Glomerular endothelial cell (primary cell): ENCODE measurements at places on chromosomes 12 and 14. TPM values are rescaled to one million over a fixed set of nuclear protein-coding genes. Genes with fewer than 3 reads are reported as not detected.

Gene PIK3C2G
- total RNA-seq = not detected in 2 replicates

Gene GLIPR1L1
- not detected in 2 replicates for total RNA-seq

Gene DLK1
- not detected in 2 replicates for total RNA-seq

Gene PROX2
- not detected in 2 replicates for total RNA-seq

GRCh38 chr12:28237423-28237822, 47.2 kb downstream of the CCDC91 start:
- DNase-seq = no peak

DNA sequence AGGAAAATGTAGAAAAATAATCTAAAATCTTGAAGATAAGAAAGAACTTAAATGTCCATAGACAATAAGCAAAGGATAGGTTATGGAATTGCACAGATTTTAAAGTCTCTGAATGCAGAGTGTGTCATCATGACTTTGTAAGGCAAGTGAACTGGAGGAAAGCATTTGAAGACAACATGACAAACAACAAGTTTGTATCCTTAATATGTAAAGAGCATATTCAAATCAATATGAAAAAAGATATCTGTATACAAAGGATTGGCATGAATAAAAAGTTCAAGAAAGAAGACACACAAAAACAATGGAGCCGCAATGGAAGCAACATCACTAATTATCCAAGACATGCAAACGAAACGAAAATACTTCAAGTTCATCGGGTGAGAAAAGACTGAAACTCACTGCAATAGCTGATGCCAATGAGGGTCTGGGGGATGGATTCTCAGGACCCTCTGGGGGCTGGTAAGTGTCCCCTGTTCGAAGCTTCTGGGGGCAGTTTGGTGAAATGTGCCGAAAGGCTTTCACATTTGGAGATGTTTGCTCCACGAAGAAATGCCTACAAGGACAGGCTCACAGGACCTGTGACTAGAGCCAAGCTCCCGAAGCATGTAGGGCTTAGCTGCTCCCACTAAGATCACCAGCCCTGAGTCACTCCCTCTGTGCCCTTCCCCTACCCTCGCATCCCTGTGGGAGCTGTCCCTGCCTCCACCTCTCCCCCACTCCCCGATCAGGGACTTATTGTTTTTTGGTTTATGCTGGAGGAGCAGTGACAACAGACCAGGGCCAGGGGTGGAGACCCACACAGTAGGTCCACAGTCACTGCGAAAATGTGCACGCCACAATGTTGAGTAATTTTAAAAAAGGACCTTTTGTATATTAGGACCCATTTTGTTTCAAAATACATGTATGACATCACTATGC, 345.7 kb upstream of the SFSWAP start:
- DNase-seq = no peak
